ENCODE measurements at places on chromosomes 1 and 21.

DNA sequence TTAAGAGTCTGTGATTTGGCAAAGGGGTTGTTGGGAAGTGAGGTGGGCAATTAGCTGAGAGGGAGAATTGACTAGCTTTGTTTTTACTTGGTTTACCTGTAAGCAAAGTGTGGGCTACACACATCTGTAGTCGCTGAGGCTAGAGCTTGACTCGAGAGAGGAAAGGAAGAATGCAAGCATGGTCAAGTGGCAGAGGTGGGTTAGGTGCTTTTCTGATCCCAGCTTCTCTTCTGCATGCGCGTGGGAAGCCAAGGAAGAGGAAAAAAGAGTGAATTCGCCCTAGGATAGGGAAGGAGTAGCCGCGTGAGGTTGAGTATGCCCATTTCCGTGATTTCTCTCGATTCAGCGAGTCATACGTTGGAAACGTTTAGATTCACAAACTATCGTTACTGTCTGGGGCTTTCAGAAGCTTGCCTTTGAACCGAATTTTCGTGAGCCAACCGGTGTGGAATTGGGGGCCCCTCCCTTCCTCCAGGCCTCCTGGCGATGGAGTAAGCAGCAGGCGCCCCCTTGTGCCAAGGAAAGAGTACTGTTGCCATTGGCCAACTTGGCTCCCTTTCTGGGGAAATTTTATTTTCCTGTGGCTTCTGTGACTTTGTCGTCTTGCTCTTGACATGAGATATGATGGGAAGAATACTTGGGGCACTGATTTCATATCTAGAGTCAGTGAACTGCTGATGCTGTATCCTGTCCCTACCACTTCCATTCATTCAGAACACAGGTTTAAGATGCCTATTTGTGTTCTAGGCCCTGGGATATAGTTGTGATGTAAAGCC lies 1.3 kb downstream of the PIGV start:
- peak; percentile 76 for DNase-seq

GRCh38 chr1:231508497-231508896 lies 20.0 kb upstream of the TSNAX start:
- peak; percentile 20 for DNase-seq

DNA sequence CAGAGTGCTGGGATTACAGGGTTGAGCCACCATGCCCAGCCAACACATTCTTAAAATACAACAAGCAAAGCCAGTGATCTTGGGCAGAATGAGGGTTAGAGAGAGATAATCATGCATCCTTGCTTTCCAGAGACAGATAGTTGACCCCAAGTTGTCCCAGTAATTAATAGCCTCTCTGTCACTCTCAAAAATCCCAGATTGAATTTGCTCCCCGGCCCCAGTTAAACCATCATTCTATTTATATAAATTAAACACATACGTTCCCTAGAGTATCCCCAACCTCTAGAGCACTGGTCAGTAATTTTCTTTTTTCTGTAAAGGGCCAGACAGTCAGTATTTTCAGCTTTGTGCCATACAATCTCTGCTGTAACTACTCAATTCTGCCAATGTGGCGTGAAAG lies 16.4 kb upstream of the TARDBP start:
- DNase-seq: no peak

DNA sequence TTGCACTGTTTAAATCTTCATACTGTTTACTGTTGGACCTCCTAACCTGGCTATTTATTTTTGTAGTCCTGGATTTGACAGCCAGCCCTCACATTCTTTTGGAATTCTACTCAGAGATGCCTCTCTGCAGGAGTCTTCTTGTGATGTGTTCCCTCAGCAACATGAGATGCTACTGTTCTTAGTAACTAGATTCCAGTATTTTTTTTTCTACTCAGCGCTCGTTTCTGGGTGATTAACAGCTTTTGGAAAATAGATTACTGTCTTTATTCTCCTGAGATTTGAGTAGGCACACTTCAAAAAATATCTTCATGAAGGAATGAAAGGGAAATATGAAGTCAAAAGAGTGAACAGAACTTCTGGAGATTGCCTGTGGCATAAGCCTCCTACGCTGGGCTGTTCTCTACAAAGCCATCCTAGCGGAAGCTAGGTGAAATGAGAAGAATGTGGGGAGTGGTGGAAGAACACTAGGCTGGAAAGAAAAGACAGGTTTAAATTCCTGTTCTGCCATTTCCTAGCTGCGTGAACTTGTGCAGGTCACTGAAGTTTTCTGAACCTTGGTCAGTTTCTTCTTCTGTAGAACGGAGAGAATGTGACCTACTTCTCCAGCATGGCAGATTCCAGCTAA lies 75.9 kb downstream of the LRRC8C start:
- DNase-seq: no peak

DNA sequence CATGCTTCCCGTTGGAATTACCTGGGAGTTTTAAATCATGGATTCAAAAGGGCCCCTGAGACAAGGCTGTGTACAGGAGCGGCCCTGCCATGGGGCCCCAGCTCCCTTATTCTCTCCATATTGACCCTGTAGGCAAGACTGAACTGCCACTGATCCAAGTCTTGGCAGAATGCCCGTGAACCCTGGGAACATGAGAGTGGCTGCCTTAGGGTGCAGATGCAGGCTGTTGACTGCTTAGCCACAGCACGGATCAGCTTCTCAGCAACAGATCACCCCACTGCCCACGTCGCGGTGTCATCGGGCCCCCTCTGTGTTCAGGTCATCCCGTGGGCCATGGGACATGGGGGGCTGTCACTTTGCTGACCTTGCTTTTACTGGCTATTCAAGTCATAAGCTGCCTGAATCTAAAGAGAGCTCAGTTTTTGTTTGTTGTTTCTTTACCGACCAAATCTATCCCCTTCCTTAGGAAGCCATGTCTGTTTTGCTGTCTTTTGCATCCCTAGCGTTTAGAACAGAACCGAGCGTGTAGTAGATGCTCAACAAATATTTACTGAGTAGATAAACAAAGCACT lies 83.4 kb downstream of the MATN1 start:
- DNase-seq: no peak

DNA sequence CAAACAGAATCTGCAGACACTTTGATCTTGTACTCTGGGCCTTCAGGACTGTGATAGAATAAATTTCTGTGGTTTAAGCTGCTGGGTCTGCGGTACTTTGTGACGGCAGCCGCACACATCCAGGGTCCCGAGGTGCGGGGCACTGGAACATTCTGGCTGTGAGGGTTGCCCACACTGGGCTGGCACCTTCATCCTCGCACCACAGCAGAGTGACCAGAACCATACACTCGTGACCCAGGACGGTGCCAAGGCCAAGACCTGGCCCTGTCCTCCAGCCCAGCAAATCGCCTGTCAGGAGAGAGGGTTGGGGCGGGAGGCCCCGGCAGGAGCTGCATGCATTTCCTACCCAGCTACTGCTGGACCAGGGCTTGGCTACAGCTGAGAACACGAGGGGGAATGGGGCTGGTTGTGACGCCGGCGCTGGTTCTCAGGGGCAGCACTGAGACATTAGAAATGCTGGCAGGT lies 2.6 kb upstream of the FTCD start:
- DNase-seq: no peak

DNA sequence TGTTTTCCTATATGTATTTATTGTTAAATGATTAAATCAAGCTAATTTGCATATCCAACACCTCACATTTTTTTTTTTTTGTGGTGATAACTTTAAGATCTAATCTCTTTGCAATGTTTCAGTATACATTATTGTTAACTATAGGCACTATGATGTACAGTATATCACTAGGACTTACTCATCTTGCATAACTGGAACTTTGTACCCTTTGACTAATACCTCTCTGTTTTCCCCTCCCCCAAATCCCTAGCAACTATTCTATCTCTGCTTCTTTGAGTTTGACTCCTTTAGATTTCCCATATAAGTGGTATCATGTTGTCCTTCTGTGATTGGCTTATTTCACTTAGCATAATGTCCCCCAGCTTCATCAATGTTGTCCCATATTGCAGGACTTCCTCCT lies 9.7 kb upstream of the C1orf53 start:
- no peak for DNase-seq

DNA sequence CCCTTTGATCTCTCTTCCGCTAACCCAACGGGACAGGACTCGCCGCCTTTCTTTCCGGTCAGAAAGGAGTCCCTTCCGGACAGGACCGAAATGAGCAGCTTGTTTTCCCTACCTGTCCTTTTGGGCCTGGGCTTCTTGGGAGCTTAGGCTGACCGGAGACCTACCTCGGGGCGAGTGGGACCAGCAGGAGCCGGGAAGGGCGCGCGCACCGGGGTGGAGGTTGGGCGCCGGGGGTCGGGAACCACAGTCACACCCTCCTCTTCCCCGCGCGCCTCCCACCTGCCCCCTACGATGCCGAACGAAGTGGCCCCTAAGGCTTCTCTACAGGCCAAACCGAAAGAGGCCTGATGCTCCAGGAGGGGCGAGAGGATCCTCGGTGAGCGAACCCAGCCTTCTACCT lies 95.2 kb downstream of the PRKAB2 start:
- no peak for DNase-seq

DNA sequence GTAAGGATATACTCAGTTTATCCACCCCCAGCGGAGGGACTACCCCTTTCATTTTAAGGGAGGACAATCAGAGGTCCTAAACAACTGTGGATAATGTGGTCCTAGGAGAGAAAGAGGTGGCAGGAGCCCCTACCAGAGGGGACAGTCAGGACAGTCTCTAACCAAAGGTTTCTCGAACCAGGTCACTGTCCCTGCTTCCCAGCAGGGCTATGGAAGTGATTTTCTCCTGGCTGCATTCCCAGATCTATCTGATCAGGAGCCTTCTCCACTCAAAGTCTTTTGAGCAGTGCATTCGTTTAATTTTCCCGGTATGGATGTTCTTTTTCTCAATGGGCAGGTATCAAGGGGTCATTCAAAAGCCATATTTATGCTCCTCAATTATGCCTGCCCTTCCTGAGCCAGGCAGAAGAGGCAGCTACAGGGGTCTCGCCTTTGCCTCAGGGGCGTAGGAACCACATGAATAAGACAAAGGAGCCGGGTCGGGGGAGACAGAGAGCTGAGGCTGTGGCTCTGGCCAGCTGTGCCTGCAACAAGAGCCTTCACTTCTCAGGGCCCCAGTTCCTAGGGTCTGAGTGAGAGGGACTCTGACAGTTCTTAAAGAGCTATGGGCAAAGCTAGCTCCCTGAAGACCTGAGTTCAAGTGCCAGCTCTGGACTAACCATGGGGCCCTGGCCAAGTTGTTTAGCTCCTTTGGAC lies 62.5 kb upstream of the DMRTB1 start:
- DNase-seq: no peak
